ENCODE measurements at places on chromosomes 2 and 18.

GRCh38 chr2:221529177-221529942 is 42.7 kb downstream of the EPHA4 start:
- no peak for DNase-seq

- DNase-seq: no peak
Measured at GRCh38 chr18:9708434-9709303, 568 bp downstream of the RAB31 start.

DNA sequence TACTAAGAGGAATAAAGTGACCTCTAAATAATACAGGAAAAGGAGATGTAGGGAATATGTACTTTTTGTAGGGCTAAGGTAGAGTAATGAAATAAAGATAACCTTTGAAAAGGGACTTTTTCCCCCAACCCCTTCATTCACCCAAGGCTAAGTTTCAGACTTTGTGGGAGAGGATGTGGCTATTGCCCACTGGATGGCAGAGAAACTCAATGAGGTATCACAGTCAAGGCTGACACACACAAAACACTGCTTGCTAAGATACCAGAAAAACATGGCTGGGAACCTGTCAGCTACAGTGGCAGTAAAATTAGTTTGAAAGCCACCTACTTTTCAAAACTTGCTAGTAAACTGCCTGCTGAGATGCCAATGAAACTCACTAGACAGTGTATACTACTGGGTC is 158.8 kb upstream of the WDSUB1 start:
- no peak for DNase-seq

GRCh38 chr2:204133476-204133875 is 196.9 kb downstream of the ICOS start:
- DNase-seq: no peak

DNA sequence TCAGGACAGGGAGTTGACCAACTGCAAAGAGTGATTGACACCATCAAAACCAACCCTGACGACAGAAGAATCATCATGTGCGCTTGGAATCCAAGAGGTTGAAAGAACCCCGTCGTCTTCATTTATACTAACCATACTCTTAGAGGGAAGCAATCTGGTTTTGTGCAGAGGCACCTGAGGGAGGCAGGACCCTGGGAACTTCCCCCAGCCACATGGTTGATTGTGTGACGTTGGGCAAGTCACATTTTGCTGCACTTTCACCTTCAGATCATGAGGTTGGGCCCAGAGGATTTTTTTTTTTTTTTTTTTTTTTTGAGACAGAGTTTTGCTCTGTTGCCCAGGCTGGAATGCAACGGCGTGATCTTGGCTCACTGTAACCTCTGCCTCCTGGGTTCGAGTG is 11.6 kb downstream of the TYMS start:
- DNase-seq: no peak

All from SIG-M5 (cell line).